ENCODE measurements at places on chromosomes 2 and 18. TPM values are rescaled to one million over a fixed set of nuclear protein-coding genes. Genes with fewer than 3 reads are reported as not detected.

- no peak for DNase-seq
Measured at GRCh38 chr2:165898381-165898780, 55.2 kb downstream of the TTC21B start.

DNA sequence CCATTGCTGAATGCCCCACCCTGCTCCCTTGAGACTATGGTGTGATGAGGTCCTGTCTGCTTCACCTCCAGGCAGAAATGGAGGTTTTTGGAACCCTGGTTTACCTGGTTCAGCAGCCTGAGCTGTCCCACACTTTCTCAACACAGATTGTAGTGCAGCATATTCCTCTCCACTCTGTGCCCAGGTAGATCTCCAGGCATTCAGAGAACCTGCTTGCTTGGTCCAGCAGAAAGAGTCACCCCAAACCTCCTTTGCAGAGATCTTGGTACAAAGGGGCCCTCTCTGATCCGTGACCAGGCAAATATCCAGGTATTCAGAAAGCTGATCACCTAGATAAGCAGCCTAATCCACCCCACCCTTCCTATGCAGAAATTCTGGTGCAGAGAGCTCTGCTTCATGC lies 1288.2 kb upstream of the CRIM1 start:
- DNase-seq, result no peak

DNA sequence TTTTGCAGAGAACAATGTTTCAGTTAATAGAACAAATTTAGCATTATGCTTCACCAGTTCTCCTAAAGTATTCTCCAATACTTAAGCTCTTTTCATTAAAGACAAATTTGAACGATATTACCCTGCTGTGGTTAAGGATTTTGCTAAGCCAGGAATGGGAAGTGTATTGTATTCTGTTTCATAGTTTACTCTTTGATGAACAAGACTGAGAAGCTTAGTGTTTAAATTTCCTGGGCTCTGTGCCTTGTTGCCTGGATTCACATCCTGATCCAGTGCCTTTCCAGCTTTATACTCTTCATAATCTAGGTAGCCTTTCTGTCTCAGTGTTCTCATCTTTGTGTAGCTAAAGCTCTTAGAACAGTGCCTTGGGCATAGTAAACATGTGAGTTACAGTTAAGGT lies 58.6 kb upstream of the GLS start:
- DNase-seq, result no peak

DNA sequence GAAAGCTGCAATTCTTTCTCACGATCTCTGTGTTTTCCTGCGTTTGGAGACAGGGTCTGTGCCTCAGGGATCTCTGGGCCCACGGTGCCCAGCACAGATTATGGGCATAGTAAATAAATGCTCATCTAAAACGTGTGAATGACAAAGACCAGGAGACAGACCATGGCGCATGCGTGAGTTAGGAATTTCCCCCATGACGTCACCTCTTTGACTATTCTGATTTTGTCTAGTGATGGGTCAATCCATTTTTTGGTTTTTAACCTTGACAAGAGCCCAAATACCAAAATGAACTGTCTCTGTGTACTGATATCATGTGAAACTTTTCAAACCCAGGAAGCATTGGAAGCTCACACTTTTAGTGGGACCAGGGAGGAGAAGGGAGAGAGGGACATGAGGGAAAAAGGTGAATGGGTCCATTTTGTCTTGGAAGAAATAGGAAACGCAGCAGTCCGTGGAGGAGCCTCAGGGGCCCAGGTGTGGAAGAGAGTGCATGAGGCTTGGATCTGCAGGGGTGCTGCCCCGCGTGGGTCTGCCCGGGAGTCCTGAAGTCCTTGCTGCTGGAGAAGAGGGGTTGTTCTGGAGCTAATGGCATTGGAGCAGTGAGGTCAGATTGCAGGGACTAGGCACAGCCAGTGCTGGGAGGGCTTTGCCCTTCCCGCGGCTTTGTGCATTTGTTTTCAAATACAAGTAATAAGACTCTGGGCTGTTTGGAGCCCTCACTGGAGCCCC lies 172.2 kb downstream of the ASB1 start:
- DNase-seq, result no peak

- no peak for DNase-seq
Measured at GRCh38 chr2:167069855-167070254, 181.6 kb downstream of the XIRP2 start.

GRCh38 chr2:223029287-223029686 lies 22.7 kb upstream of the KCNE4 start:
- no peak for DNase-seq

GRCh38 chr18:56563568-56563967 lies 74.8 kb downstream of the TXNL1 start:
- DNase-seq, result no peak

DNA sequence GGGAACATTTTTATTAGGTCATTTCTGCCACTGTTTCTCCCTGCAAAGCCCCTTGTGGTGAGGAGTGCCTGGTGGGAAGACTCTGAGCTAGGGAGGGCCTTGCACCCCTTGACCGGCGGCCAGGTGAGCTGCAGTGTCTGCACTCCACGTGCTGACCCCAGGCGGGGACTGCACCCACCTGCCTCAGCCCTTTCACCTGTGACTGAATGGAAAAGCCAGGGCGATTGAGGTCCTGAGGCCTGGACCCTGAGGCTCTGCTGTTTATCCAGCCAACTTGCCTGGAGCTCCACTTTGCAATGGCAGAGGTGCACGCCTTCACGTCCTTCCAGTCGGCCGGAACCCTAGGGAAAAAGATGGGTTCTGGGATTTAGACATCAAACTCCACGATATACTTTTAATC lies 53.1 kb downstream of the TMEM18 start:
- DNase-seq, result no peak

DNA sequence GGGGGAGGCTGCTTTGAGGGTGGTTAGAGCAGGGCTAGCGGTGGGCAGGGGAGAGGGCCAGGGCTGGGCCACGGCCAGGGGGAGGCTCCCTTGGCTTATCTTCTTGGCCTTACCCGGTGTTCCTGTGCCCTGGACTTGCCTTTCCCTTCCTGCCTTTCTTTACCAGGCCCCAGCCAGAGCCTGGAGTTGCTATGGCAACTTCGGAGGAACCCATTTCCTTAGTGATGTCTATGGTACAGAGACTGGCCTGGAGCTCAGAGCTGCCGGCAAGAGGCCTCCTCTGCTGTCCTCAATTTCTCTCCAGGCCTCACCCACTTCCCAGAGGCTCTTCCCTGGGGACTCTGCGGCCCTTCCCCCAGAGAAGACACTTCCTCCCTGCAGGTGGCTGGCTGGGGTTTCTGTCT lies 11.5 kb downstream of the SPEG start:
- DNase-seq, result no peak

- no peak for DNase-seq
Measured at GRCh38 chr2:75634945-75635344, 11.6 kb upstream of the MRPL19 start.

DNA sequence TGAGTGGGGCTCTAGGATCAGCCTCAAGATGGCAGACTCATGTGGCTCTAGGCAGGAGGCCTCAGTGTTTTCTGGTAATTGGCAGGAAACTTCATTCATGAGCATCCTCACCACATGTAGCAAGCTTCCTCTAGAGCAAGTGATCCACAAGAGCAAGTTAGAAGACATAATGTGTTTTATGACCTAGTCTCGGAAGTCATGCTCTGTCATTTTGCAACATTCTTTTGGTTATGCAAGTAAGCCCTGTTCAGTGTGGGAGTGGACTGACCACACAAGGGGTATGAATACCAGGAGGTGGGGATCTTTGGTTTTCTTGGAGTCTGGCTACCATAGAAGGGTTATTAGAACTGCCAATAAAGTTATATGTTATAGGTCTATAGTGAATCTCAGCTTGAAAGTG lies 66.8 kb upstream of the STK39 start:
- DNase-seq, result no peak

- DNase-seq, result no peak
Measured at GRCh38 chr2:176092270-176093144, at the start of gene HOXD13. HOXD13 (plus strand) TSS chr2:176092721; CDS start chr2:176092891, 170 bp downstream.

DNA sequence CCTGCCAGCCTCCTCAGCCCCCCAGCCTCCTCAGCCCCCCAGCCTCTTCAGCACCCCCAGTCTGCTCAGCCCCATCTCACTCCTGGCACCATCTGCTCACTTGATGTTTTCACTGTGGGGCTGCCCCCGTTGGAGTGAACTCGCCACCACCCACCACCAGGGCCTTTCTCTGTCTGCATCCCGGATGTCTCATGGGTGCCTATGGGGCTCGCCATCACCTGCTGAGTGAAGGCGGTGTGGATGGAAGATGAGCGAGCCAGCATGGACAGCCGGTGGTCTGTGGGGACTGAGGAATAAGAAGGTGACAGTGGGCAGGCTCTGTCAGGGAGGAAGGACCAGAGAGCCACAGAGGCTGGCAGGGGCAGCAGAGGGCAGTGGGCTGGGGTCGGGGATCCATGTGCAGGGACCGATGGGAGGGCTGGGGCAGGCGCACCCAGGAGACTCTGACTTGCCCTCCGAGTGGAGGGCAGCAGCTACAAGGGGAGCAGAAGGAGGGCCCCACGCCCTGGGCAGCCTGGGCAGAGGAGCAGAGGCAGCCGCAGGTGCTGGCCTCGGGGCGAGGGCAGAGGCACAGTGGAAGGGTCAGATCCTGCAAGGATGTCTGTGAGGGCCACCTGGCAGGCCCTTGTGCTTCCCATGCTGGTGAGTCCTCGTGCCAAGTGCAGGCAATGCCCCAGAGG lies 74.7 kb upstream of the ODC1 start:
- DNase-seq, result no peak

DNA sequence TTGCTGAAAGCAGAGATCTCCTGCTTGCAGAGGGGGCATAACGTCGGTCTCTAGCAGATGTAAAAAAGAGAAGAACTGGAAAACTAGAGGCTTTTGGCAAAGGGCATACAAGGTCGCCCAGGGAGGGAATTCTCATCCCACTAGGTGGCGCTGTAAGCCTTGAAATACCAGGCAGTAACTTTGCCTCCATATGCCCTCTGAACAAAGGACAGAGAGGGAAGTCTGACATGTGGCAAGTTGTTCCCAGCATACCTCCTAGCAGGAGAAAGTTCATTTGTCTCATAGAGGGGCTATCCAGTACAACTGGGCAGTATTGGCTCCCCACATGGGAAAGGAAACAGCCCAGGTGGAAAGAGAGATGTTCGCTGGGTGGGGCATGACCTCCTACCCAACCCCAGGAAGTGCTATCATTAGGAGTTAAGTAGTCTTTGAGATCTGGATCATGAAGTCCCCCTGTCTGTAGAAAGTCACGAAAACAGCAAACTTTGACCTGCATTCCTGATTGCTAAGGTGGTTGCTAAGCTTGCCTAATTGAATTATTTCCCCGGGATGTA lies 39.9 kb downstream of the STK17B start:
- DNase-seq, result no peak

DNA sequence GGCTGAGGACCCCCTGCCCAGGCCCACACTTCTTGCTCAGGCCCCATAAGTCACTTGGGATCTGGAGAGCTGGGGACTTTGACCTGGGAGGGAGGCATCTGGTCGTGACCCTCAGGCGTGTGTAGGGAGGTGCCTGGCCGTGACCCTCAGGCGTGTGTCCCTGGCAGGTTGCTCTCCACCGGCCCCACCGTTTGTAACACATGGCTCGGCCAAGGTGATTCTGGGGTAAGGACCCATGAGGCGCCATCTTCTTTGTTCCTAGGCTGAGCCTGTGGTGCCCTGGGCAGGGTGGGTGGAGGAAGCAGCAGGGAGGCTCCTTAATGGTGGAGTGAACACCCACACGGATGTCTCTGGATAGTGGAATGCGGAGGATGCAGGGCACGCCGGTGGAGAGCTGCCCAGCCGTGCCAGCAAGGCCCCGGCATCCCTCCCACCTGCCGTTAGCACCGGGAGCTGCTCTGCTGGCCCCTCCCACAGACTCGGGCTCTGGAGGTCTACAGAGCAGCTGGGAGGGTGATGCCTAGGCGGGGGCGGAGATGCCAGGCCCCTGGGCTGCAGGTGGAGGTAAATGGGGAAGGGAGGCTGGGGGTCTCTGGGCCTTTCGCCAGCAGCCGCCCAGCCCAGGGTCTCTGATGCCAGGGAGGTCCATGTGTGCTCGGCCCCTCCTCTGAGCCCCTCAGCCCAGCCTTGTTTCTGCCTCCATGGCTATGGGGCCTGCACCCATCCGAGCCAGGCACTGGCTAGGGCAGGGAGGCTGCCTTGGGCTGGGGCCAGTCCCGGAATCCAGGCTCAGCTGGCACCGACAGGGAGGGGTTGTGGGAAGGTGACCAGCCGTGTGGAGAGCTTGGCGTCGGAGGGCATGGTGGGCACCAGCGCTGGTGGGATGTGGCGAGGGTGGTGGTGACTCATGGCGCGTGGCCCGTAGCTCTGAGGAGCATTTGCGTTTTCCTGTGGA lies 1.1 kb upstream of the GAL3ST2 start:
- peak; percentile 1 for DNase-seq

DNA sequence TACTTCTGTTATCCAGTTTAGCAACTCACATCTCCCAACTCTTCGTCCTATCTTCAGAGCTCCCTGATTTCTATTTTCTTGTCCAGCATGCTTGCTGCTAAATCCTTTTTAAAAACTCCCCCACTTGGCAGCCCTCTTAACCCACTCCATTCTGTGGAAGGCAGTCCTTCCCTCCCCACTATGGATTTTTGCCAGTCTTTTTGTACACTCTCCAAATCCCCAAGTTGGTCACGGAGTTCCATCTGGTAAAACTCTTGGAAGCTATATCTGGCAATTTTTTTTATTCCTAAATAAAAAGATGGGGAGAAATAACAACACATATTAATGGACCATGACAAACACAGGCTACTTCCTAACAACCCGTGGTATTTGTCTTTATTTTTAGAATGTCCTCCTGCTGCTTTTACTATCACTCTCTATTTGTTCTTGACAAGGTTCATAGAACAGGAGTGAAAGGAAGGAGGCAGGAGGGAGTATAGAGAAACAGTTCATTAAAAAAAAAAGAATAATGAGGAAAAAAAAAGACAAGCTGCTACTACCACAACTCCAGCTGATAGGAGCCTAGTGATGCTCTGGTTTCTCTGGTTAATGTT lies 120.0 kb upstream of the THSD7B start:
- no peak for DNase-seq

Gene FIGN
- 6.6 TPM for total RNA-seq

Gene CETN1
- total RNA-seq, result not detected

Gene LIMS3
- 6.9 TPM for total RNA-seq

Gene LIPG
- 3.6 TPM for total RNA-seq

Gene TUBA4B
- not detected for total RNA-seq

Gene EMILIN1
- total RNA-seq, result 20.9 TPM

Gene CD8B
- 2.4 TPM for total RNA-seq

Gene RIT2
- total RNA-seq, result 7.1 TPM

Gene ITGA4
- total RNA-seq, result 23.0 TPM

Gene ST6GAL2
- total RNA-seq, result 49.0 TPM
